ENCODE measurements at places on chromosomes 12 and 14. TPM values are rescaled to one million over a fixed set of nuclear protein-coding genes. Genes with fewer than 3 reads are reported as not detected.

DNA sequence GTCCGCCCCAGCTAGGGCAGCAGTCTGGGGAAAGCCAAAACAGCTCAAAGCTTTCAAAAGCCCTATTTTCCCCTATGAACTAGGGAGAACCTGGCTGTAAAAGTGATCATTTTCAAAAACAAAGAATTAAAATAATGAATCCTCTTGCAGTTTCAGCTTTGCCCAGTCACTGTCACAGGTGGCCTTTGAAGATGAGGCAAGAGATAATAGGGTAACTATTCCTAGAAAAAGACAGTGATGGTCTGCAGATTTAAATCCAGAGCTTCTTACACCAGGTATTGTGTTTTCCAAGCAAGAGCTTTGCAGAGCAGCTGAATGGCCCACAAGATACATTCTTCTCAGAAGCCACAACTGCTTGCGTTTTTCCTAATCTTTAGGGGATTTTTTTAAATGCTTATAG lies 80.2 kb upstream of the NUDT4 start:
- no peak for DNase-seq
- H3K4me1 ChIP-seq = peaks cover 4% of the 10 kb centered on the region
- H3K27ac ChIP-seq = no peak overlapping the region
- no peaks in the 10 kb centered on the region for H3K27me3 ChIP-seq

- H3K4me1 ChIP-seq = no peaks in the 10 kb centered on the region
- no peak overlapping the region for H3K4me3 ChIP-seq
- H3K27ac ChIP-seq = no peak overlapping the region
- no peak for DNase-seq
- no peaks in the 10 kb centered on the region for H3K36me3 ChIP-seq
- H3K27me3 ChIP-seq = no peaks in the 10 kb centered on the region
These were observed 41.8 kb downstream of the ARF6 start for GRCh38 chr14:49934646-49935045.

DNA sequence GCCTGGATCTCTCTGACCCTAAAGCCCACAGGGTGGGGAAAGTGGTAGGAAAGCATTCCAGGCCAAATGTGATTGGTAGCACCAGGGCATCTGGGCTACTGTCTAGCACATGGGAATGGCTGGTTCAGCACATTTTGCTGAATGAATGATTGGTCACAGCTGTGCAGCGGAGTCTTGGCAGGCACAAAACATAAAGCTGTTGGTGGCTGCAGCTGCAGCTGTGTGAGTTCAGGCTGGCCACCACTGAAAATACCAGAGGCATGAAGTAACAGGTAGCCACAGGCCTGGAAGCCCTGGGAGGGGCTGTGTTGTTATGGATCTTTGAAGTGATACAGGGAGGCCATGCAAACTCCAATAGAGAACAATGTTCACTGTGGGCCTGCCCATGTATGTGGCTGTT lies 72.7 kb downstream of the MYRFL start:
- no peak overlapping the region for H3K4me3 ChIP-seq
- H3K27me3 ChIP-seq = no peaks in the 10 kb centered on the region
- H3K36me3 ChIP-seq = no peaks in the 10 kb centered on the region
- DNase-seq = peak; percentile 6
- H3K4me1 ChIP-seq = no peaks in the 10 kb centered on the region

DNA sequence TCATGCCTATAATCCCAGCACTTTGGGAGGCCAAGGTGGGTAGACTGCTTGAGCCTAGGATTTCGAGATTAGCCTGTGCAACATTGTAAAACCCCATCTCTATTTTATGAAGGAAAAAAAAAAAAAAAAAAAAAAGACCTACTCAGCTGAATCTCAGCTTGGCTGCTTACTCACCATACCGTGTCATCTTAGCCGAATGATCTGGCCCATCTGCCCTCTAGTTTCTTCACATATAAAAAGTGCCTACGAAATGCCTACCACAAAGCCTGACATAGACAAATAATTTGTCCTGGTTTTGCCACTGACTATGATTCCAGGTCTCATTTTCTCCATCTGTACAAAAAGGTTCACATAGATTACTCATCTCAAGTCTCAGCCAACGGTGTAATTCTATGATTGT lies 10.1 kb downstream of the DIABLO start:
- no peak overlapping the region for H3K27ac ChIP-seq
- H3K4me3 ChIP-seq = no peak overlapping the region
- H3K36me3 ChIP-seq = peaks cover 75% of the 10 kb centered on the region

DNA sequence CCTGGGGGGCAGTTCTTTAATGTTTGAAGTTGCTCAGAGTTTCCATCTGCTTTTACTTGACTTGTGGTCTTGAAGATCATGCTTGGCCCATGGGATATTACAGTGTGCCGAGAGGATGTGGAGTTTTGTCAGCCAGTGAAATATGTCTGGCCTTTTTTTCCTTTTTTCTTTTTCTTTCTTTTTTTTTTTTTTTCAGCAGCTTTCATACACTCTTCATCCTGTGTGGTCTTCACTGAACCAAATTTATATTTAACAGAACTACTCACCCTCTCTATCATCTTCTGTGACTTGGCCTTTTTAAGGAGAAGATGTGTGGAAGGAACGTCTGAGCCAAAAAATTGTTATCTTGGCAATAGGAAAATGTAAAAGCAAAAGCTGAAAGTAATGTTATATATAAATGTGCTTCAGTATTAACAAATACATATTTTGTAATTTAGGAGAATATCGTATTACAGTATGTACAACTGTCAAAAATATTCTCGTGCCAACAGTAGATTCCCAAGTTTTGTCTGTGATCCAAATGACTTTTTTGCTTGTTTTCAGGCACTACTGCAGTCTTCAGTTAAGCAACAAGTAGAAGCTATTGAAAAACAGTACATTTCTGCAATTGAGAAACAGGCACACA lies 200.6 kb downstream of the CCDC91 start:
- H3K27ac ChIP-seq = peak overlapping the region; percentile 75
- H3K36me3 ChIP-seq = no peaks in the 10 kb centered on the region
- no peak for DNase-seq

DNA sequence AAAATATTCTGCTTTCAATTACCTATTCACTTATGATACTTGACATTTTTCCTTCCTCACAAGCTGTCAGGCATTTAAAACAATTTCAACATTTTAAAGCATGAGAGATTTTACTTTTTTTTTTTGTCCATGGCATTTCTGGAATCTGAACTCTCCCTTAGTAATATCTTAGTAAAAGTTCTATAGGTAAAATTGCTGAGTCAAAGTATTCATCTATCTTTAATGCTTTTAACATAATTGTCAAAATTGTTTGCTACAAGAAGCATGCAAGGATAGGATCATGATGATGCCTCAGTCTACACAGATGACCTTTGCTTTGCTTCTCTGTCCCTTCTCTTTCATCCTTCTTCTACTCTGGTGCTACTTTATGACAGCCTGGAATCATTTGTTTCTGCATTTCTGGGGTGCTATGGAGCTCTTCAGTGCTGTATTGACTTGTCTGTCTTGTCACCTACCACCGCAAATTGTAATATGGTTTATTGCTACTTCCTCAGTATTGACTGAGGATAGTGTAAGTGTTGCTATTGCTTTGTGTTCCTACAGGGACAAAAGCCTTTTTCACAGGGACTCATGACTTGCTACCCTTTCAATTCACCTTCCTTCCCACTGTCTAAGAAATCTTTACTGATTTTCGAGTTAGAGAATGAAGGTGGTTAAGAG lies 589.8 kb upstream of the ATP2B1 start:
- H3K36me3 ChIP-seq = no peaks in the 10 kb centered on the region
- H3K27me3 ChIP-seq = no peaks in the 10 kb centered on the region
- no peak overlapping the region for H3K4me3 ChIP-seq
- H3K4me1 ChIP-seq = peaks cover 7% of the 10 kb centered on the region
- no peak for DNase-seq

GRCh38 chr14:104555430-104556255 lies 23.9 kb upstream of the C14orf180 start:
- H3K4me1 ChIP-seq = no peaks in the 10 kb centered on the region
- no peaks in the 10 kb centered on the region for H3K36me3 ChIP-seq
- H3K4me3 ChIP-seq = no peak overlapping the region
- peak; percentile 89 for DNase-seq
- H3K27me3 ChIP-seq = no peaks in the 10 kb centered on the region
- H3K27ac ChIP-seq = no peak overlapping the region

DNA sequence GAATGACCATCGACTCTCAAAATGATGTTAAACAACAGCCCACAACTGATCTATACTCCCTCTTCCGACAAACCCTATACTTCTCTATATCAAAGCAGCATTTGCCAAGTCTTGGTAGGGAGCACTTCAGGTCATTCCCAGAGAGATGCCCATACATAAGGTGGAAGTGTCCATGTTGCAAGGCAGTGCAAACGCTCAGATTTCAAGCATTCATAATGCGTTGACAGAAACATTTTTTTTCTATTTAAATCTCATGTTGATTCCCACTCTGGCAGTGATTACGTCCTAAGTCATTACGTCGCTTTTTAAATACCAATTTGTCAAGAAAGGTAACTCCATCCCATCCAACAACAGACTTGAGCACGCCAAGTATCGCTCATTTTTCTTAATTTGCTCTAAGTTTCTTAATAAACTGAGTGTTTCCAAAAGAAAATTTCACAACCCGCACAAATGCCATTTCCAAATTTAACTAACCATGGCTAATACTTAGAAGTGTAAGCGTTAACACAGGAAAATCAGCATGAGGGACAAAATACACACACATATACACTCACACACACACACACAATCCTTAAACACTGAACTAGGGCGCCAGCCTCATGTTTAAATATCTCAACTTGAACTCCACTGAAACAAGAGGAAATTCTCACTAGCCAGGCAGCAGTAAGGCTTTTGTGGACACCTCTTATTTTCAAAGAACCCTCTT lies 1.1 kb downstream of the GXYLT1 start:
- H3K36me3 ChIP-seq = no peaks in the 10 kb centered on the region
- peaks cover 16% of the 10 kb centered on the region for H3K4me1 ChIP-seq
- H3K27ac ChIP-seq = peak overlapping the region; percentile 48

DNA sequence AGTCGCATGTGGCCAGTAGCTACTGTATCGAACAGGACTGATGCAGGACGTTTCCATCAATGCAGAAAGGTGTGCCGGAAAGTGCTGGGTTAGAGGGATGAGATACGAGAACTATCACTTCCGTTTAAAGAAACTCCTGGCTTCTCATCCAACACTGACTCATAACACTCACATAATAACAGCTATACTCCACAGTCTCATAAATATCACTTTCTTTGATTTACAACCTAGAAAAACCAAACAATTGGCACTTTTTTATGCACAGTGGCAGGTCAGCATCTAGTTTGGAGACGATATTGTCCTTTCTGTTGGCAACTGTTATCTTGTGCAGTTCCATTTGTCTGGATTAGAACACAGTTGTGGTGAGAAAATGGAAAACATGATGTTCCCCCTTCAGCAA lies 43.4 kb downstream of the SLC25A21 start:
- H3K4me3 ChIP-seq = no peak overlapping the region
- no peaks in the 10 kb centered on the region for H3K36me3 ChIP-seq
- H3K4me1 ChIP-seq = no peaks in the 10 kb centered on the region
- no peaks in the 10 kb centered on the region for H3K27me3 ChIP-seq
- no peak overlapping the region for H3K27ac ChIP-seq

DNA sequence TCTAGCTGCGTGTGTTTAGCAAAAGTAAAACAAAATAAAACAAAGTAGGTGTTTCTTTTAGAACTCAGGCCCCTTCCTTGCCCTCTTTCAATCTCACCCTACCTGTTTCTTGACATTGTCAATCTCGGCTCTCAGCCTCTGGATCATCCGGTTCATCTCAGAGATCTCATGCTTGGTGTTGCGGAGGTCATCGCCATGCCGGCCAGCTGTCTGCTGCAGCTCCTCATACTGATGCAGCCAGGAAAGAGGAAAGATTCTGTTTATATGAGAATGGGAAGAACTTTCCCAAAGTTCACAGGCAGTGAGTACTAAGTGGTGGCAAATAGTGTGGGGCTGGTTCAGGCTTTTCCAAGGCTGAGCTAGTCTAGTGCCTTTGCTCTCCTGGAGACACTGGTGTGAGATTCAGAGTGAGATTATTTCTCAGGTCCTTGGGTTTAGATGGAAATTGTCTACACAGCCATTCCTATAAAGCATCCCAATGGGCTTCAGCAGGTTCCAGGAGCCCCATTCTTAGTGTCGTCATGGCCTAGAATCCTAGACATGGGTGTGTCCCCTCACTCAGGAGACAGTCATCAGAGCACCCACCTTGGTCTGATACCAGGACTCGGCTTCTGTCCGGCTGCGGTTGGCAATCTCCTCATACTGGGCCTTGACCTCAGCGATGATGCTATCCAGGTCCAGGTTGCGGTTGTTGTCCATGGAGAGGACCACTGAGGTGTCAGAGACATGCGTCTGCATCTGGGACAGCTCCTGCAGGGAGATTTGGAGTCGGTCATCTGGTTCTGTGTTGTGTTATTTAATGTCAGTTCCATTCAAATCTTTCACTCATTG lies 3.0 kb downstream of the KRT5 start:
- DNase-seq = no peak
- peaks cover 36% of the 10 kb centered on the region for H3K27me3 ChIP-seq
- H3K4me1 ChIP-seq = peaks cover 5% of the 10 kb centered on the region
- no peak overlapping the region for H3K4me3 ChIP-seq
- no peak overlapping the region for H3K27ac ChIP-seq

DNA sequence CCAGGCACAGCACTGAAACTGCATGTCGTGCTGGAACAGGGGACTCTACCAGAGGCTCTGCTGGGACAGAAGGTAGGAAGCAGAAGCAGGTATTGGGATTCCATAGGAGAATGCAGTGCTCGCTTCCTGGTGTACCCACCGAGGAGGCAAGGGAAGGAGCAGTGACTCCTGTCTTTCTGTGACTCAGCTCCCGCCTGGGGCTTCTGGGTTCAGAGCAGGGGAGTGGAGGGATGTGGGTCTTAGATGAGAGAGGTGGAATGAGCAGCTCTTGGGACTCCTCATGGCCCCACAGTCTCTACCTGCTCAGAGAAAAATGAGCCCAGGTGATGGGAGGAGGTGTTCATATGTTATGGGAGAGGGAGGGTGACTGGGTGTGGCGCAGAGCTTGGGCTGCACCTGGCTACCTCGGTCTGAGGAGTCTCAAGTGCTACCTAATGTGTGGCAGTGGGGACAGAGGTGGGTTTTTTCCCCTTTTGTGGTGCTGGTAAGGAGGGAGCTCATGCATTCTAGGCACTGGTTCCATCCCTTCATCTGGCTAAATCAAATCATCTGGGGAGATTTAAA lies 26.3 kb downstream of the WNT5B start:
- H3K4me1 ChIP-seq = peaks cover 3% of the 10 kb centered on the region
- H3K4me3 ChIP-seq = no peak overlapping the region
- H3K27ac ChIP-seq = no peak overlapping the region
- peaks cover 21% of the 10 kb centered on the region for H3K36me3 ChIP-seq

The ABCC9 gene
- total RNA-seq = 28.3 TPM

The HELB gene
- 3.2 TPM for total RNA-seq

The DDN gene
- total RNA-seq = 0.29 TPM

The KCNA5 gene
- not detected for total RNA-seq

The OTX2 gene
- total RNA-seq = not detected

The RAD9B gene
- total RNA-seq = 0.59 TPM
